ENCODE measurements at places on chromosomes 7 and 10.

DNA sequence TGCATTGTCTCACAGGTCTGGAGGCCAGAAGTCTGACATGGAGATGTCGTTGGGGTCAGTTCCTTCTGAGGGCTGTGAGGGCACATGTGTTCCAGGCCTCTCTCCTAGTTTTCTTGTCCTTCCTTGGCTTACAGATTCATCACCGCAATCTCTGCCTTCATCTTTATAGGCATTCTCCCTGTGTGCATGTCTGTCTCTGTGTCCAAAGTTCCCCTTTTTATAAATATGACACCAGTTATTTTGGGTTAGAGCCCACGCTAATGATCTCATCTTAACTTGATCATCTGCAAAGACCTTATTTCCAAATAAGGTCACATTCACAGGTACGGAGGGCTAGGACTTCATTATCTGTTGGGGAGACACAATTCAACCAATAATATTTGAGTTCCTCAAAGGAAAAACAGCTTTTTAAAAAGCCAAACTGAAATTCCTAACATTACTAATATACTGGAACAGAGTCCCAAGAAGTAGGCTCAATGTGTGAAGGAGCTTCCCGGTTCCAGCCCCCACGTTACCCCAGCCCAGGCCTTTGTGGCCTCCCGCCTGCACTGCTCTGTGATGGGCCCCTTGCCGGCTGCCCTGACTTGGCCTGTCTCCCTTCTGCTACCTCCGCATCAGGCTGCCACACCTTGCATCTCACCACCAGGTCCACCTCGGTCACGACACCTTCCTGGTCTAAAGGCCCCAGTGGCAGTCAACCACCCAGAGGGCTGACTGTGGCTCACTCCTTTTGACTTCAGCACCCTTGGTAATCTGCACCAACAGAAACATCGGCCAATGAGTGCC, 142.7 kb downstream of the KCNMA1 start:
- DNase-seq, result no peak

DNA sequence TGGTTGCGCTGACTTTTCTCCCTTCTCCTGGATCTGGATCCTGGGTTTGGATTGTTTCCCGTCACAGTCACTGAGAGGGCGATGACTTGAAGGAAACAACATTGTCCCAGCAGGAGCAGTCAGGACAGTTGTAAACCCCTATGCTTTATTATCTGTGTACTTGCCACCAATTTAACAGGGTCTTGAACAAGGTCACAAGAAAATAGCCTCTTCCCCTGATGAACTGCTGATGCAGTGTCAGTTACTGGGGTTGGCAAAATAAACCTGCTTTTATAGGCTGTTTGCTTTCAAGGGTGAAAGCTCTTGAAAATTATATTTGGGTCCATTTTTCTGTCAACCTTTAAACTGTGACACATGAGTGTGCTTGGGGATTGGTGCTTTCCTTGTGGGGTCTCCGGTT, 238.9 kb downstream of the ACTR3B start:
- DNase-seq, result no peak

DNA sequence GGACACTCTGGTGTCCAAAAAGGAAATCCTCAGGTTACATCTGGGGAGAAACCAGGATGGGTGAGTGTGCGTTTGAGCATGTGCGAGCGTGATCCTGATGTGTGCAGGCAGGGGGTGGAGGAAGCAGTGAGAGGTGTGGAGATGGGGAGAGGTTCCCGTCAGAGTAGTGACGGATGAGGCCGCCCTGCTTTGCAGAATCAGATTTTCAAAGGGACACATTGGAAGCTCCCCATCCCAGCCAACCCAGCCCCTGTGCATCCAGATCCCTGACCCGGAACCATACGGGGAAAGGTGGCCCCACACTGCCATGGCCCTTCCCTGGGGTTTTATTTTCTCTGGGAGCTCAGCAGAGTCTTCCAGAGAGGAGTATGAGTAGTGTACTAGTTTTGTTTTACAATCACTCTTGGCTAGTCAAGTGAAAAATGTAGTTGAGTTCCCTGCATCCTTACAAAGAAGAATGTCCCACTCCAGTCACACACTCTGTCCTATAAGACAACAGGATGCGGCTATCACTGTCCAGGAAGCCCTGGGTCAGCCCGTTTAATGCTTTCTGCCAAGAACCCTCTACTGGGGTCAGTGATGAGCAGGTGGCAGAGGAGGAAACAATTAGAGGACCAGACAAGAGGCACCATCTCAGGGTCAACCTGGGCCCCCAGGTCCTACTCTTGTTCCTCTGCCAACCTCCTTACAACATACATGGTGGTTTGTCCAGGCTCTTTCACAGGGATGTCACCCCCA, 46.8 kb upstream of the PDLIM1 start:
- no peak for DNase-seq

- no peak for DNase-seq
Observed at GRCh38 chr10:29691564-29692072, 56.8 kb upstream of the SVIL start.

DNA sequence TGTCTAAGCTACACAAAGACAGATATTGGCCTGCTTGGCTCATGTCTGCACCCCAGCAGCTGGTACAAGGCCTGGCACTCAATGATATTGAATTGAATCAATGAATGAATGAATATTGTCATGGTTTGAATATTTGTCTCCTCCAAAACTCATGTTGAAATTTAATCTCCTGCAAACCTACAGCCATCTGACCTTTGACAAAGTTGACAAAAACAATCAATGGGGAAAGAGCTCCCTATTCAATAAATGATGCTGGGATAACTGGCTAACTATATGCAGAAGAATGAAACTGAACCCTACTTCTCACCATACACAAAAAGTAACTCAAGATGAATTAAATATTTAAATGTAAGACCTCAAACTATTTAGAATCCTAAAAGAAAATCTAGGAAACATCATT, 144.7 kb downstream of the CYP26A1 start:
- DNase-seq, result no peak

- no peak for DNase-seq
Observed at GRCh38 chr10:79077488-79078173, 8.9 kb downstream of the ZMIZ1 start.

DNA sequence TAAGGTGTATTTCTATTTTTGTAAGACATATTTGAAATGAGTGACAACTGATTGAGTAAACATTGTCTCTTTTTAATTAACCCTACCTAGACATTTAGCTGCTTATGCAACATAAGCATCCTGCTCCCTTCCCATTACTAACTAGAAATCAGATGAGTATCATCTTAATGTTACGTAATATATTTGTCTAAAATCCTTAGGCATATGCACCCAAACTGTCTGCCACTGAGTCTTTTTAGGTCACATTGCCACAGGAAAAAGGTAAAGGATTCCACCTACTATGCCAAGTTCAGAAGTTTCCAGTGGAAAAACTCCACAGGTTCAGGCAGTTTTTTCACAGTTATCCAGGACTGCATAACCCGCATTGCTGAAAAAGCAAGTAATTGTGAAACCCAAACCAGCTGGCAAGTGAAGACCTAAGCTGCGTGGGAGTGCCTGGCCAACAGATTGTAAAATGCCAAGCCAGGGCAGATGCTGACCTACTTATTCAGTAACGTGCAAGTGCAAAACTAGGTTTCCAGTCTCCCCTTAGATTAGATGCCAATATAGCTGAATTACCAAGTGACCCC, 983.7 kb downstream of the GATA3 start:
- no peak for DNase-seq

DNA sequence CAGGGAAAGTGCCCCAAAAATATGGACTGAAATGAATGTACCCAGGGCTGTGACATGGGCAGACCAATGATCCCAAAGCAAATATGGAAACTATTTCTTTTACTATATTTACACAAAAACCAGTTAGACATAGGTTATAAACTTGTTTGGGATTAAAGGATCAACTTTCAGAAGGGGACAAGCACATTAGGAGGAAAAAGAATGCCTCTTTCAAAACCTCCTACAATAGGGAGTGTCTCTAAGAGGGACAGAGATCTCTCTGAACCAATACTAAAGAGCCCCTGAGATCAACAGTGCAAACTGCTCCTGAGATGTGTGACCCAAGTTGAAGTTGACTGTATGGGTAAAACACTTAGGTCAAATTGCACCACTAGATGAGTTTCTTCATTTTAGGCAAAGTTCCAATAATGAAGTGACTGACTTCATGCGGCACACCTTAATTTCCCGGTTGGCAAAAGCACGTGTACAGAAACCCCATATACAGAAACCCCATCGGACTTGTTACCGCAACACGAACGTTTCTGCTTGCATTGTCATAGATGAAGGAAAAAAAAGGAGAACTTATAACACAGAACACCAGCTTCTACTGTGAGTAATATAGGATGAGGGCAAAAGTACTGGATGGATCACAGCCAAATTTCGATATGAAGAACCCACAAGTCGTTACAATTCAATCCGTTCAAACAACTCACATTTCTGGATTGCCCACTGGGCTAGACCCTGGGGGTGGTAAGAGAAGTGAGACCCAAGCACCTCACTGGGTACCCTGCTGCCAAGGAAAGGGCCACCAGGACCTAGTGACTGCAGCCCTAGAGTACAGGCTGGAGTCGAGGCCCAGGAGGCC, 4.3 kb downstream of the SVIL start:
- no peak for DNase-seq

Measured in stromal cell of bone marrow (primary cell).